ENCODE measurements at places on chromosomes 12 and 14. TPM values are rescaled to one million over a fixed set of nuclear protein-coding genes. Genes with fewer than 3 reads are reported as not detected.

DNA sequence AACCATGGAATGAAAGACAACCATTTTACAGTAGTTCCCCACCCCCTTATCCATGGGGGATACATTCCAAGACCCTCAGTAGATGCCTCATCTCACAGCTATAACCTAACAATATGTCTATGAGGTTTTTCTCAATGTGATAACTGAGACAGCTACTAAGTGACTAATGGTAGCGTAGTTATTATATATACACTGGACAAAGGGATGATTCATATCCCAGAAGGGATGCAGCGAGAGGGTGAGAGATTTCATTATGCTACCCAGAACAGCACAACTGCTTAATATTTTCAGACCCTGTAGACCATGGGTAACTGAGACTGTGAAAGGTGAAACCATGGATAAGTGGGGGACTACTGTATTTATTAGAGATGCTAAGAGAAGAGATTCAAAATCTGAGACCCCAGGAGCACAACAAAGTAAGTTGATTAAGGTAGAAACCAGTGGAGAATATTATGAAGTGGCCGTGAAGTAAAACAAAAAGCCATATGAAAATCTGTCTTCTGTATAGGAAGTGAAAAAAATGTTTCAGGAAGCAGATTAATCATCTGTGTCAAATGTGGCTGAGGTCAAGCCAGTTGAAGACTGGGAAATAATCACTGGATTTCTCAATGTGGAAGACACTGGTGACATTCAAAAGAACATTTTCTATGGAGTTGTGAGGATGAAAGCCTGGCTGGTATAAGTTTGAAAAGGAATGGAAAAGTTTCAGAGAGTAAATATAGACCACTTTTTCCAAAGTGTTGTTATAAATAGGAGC is 77.2 kb downstream of the RPL10L start:
- no peak for DNase-seq

DNA sequence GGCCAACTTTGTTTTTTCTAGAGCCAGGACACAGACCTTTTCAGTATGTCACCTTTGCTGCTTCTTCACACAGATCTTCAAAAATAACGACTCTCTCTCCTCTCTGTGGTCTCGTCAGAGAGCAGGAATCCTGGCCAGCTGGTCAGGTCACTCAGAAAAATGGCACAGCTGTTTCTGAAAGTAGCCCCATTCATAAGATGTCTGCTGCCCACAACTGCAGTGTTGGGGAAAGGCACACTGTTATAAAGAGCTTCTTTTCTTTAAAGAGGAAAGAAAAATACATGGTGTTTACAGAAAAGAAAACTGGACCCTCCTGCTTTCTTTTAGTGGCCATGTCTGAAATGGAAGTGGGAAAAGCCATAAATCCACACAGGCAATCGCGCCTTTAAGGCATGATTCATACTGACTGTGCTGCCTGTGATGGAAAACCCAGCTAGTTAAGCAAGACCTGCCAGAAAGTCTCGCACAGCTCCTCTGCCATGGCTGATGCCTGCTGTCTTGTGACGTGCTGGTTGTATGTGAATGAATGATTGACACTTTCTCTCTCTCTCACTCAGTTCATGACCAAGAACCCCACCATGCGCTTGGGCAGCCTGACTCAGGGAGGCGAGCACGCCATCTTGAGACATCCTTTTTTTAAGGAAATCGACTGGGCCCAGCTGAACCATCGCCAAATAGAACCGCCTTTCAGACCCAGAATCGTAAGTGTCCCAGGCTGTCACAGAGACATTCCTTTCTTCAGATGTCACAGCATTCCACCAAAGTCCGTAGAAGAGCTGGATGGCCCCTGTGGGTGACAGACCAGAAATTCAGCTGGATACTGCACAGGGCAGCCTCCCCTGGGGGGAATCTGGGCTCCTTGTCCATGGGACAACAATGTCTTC is 147.9 kb upstream of the HIF1A start:
- DNase-seq = peak; percentile 96

DNA sequence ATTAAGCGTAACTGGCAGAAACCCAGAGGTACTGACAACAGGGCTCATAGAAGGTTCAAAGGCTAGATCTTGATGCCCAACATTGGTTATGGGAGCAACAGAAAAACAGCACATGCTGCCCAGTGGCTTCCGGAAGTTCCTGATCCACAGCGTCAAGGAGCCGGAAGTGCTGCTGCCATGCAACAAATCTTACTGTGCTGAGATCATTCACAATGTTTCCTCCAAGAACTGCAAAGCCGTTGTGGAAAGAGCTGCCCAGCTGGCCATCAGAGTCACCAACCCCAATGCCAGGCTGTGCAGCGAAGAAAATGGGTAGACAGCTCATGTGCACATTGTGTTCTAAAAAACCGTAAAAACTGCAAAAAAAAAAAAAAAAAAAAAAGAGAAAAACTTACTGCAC is 192.3 kb downstream of the MON2 start:
- peak; percentile 41 for DNase-seq

DNA sequence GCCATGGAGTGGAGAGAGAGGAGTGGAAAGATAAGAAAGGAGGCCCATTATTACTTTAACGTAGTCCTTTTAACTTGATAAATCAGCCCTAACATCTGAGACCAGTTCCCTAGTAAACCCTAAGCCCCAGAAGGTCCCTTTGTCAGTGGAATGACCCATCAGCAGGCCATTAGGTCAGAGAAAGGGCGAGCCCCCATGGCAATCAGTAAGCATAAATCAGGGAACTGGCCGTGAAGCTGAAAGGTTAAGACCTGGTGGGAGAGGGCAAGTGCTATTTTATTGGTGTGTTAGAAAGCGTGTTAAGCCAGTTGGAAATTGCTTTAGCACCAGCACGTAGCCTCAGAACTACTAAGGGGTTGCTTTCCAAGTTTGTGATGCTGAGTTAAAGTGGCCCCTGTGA is 708.0 kb downstream of the BCL11B start:
- DNase-seq = no peak

The NYNRIN gene
- 2.2 TPM for polyA plus RNA-seq

The AQP6 gene
- not detected for polyA plus RNA-seq

All from GM23248 (cell line).